ENCODE measurements at places on chromosomes 11 and 22. TPM values are rescaled to one million over a fixed set of nuclear protein-coding genes. Genes with fewer than 3 reads are reported as not detected.

- DNase-seq, result no peak
Observed at GRCh38 chr11:73176145-73176873, 34.2 kb upstream of the FCHSD2 start.

DNA sequence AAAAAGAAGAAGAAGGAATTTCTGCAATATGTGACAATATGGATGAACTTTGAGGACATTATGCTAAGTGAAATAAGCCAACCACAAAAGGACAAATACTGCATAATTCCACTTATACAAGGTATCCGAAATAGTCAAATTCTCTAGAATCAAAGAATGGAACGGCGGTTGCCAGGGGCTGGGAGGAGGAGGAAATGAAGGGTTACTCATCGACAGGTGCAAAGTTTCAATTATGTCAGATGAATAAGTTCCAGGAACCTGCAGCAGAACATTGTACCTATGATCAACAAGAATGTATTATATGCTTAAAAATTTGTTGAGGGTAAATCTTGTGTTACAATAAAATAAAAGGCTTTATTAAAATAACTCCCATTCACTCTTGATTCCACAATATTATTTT is 49.0 kb downstream of the SC5D start:
- DNase-seq, result no peak

DNA sequence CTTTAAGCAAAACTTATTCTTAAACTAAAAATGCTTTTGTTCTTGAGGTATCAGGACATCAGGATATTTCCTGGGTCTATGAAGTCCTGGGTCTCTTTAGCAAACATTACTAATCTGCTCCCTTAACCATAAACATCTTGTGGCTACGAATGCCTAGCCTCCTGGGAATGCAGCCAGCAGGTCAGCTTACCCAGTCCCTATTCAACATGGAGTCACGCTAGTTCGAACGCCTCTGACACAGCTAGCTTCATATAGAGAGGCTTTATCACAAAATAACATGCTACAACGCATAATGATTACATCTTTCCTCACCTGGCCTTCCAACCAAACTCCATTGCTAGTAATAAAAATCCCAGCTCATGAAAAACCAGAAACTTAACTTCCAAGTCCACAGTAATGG is 17.5 kb upstream of the FIBIN start:
- DNase-seq, result no peak

DNA sequence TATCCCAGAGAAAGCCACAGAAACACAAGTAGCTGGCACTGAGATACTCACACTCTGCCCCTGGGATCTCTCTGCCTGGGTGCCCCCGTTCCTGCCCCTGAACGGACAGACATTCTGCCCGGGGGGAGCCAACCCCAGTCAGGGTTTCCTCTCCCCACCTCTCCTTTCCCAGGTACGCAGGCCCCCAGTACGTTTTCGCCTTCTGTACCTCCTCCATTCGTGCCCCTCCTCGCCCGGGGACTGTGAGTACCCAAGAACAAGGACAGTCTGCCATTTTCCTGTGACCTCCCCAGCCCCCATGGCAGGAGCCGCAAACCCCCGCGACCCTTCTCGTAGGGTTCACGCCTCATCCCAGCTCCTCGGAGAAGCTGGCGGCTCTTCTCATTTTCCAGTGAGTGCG is 29.1 kb upstream of the ELFN2 start:
- DNase-seq, result no peak

DNA sequence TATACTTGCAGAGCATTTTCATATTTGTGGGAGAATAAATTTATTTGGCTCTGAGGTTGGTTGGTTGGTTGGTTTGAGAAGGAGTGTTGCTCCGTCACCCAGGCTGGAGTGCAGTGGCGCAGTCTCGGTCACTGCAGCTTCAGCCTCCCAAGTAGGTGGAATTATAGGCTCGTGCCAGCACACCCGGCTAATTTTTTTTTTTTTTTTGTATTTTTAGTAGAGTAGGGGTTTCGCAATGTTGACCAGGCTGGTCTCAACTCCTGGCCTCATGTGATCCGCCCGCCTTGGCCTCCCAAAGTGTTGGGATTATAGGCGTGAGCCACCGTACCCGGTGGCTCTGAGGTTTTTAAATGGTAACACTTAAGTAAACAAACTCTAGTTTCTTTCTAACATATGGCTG is 161.1 kb downstream of the TEAD1 start:
- no peak for DNase-seq

DNA sequence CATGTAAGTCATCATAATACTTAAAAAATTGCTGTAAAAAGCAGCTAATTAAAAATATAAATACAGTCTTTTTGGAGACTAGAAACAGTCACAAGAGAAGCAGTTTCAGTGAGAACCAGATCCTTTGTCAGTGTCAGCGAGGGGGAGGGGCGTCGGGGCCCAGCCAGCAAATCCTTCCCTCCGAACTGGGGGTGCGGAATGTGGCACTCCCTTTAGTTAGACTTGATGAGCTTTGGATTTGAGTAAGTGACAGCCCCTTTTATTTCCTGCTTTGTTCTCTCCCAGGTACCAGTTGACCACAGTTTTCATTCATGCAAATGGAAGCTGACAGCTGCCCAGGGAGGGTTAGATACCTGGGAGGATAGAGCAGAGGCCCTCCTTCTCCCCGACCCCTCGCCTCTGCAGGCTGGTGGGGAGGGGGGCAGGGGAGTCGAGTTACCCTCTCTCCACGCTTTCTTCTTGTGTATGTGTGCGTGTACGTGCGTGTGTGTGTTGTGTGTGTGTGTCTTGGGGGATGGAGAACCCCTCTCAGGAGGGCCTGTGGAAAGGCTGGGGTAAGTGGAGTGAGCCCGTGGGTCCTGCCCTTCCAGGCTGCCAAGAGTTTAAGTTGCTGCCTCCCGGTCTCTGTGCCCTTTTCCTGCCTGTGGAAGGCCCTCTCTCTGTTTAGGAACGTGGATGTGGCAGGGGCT is 38.3 kb downstream of the PTPRJ start:
- no peak for DNase-seq

DNA sequence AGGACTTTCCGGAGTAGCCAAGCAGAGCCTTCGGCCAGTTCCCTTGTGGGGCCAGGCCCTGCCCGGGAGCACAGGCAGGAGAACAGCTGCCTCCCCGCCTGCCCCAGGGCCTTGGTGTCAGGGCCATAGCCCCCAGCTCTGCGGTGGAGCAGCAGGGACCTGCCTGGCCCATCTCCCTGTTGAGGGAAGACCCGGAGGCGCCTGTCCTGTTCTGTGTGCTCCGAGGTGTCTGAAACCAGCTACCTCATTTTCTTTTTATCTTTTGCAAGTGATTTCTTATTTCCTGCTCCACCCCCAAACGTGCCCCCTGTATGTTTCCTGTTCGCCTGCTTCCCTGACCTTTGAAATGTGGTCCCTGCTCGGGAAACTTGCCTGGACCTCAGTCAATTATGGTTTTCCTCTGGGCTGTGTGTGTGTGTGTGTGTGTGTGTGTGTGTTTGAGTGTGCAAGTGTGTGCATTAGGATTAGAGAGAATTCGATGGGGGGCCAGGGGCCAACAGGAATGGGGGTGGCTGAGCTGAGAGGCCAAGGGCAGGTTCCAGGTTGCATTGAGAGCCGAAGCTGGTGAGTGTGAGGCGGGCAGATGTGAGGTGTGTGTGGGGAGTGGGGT is 19.1 kb downstream of the LRP5 start:
- DNase-seq, result no peak

DNA sequence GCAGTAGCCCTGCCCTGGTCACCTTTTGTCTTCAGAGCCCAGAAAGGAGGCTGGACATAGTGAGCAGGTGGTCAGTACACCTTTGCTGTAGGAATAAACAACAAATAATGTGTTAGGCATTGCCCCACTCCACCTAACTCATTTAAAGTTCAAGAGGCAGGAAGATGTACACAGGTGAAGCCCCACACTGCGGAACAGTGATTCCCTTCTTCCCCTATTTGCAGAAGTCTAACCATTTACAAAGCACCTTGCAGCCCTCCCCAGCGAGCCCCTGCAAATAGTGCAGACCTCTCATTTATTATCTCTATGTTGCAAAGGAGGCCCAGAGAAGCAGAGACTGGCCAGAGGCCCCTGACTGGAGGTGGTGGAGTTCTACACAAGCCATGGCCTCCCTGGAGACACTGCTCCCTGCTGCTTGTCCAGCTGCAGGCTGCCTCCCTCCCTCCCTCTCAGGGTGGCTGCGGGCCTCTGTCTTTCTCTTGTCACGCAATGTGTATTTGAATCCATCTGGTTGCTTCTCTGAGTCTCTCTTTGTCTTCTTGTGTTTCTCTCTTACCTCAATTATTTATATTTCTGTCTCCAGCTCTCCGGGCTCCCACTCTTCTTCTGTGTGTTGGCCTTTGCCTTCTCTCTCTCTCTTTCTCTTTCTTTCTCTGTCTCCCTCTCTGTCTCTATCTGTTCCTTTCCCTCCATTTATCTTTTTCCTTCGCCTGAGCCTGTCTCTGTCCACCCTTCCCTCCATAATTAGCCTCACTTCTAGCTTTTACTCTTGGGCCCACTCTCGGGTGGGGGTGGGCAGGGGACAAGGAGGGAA is 59.1 kb upstream of the PRDM11 start:
- no peak for DNase-seq

DNA sequence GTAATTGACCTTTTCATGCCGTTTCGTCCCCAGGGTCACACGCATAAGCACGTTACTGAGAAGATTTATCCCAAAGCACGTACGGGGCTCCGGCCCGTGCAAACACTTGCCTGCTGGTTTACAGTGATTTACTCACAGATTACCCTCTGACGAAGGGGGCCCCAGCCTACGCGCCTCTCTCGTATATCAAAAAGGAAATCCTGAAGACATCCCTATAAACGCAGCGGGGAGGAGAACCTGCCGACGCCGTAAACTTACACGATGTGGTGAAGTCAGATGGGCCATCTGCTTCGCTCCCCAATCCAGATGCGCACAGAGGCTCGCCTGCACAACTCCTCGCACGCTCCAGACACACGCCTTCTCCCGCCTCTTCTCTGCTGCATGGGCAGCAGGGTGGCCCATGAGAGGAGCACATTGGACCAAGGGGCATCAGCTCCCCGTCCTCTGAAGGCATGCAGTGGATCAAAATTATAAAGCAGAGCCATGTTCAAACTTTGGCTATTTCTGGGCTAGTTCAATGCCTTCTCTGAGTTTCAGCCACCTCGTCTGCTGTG is 123.6 kb downstream of the MN1 start:
- DNase-seq, result no peak

DNA sequence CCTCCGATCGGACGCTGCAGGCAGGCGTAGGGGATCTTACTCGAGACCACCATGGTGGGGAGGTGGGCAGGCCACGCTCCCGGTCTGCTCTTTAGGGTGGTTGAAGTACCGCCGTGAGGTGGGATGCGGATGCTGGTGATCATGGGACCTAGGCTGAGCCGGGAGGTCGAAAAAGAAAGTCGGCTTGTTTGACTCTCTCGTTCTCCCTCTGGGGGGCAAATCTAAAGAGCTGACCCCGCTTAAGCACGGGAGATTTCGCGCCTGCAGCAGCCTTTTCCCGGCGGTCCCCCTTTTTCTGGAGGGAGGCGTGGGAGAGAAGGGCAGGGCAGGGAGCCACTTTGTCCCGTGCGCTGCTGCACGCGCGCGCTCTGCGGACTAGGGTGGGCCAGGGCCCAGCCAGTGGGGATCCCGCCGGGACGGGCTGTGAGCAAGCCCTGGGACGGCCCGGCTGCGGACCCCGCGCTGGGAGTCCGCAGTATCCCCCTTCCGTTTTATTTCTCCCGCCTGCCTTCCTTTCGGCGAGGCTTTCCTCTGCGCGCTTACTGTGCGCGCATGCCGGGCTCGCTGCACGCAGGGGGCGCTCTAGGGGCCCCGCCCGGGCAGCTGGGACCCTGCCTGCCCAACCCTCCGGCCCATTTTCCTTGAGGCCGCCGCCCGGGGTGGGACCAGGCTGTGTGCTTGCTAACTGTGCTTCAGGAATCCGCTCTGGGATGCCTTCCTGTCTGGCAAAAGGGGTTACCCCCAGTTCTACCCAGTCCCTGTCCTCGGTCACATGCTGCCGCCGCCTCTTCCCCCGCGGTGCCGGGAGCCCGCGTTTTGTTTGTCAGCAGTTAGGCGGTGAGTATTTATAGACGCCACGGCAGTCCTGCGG is 81.0 kb downstream of the PRR5L start:
- peak; percentile 9 for DNase-seq

DNA sequence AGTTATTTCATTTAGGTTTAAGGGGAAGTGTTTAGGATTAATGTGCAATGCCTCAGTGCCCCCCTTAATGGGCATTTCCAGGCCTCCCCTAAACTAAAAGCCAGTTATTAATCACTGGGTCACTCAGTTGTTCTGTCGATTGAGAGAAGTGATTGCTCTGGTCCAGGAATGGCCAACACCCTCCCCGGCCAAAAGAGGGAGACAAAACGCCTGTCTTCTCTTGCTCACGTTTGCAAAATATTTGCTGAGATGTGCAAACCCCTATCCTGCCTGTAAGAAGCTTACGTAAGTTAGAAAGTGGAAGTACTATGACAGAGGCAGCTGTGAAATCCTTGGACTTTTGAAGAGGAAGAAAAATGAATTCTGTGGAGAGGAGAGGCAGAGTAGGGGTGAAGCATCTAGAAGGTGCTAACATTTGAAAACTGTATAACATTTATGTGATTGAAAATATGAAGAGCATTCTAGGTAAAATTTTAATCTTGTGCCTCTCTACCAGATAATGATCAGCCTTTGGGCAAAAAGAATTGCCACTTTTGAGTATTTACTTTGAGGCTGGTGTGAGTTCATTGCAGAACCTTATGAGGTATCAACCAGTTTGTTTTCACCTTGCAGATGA is 37.7 kb downstream of the NTM start:
- DNase-seq, result no peak

DNA sequence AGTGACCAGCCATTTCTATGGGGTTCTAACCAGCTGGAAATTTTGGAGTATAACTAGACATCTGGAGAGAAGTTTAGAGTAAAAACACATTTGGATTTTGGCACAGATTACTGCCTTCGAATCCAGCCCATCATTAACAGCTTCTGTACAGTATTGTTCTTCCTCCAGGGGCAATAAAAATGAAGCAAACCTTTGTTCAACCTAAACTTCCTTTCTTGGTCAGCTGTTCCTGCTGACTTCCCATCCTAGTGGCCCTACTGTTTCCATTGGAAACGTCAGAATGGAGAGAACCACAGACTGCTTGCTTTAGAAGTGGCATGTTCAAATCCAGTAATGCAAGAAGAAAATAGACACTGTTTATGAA is 203.7 kb upstream of the MTMR2 start:
- peak; percentile 2 for DNase-seq

DNA sequence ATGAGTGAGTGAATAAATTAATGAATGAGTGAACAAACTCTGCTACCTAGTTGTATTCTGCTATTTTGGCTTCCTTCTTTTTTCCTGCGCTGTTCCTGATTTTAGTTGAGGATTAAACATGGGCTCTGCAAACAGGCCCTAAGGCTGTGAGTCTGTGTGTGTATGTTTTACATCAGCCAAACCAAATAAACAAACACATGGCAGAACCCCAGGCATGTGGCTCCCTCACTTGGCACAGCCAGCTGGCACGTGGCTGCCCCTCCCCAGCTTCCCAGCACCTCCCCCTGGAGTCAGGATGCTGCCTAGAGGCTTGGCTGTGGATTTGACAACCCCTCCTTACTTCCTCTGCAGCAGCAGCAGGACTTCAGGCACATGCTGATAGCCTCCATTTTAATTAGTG is 593.2 kb downstream of the INSC start:
- peak; percentile 36 for DNase-seq

Gene OR4A16
- not detected for total RNA-seq

Gene CXCR5
- total RNA-seq, result not detected

Gene RIMBP3B
- 0.18 TPM for total RNA-seq

Gene EFCAB6
- 2.5 TPM for total RNA-seq
